ENCODE measurements at places on chromosomes 13 and 19.
A peak's percentile ranks its signal among the peaks of the same experiment; 100 is the strongest.

- no peak for DNase-seq
Measured at GRCh38 chr19:6906559-6907060, 19.2 kb downstream of the ADGRE1 start.

GRCh38 chr13:109592770-109593169 lies 193.6 kb downstream of the IRS2 start:
- no peak for DNase-seq

DNA sequence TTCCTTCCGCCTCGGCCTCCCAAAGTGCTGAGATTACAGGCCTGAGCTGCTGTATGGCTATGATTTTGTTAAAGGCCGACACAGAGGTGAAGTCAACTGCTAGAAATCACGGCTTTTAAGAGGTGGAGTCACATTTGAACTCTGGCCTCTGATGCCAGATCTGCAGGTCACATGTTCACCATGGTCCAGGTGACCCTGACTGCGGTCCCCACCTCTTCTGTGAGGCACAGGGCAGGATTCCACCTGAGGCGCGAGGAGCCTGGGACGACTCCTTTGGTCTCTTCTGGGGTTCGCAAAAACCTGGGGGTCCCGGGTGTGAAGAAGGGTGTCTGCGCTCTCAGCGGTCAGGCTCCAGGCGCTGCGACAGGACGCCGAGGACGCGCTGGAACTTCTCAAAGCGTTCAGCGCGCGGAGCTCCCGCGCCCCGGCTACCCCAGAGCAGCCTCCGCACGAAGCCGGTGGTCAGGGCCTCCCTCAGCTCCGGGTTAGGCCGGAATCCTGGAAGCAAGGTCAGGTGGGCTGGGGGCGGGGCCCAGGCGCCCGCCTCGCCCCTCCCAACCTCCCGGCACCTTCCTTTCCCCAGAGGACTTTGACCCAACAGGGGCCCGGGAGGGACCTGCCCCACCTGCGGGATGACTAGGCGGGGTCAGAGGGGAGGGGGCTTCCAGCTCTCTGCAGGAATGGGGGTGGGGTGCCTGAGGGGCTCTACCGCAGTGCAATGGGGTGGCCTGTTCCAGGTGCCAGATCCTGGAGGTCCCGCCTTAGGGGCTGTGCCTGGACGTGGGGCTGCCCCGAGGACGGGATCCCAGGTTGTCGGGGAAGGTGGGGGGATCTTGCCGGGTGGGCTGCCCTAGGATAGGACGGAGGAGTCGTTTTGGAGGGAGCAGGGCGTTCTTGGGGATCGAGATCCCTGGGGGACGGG lies 13.0 kb downstream of the TRIP10 start:
- DNase-seq = no peak

DNA sequence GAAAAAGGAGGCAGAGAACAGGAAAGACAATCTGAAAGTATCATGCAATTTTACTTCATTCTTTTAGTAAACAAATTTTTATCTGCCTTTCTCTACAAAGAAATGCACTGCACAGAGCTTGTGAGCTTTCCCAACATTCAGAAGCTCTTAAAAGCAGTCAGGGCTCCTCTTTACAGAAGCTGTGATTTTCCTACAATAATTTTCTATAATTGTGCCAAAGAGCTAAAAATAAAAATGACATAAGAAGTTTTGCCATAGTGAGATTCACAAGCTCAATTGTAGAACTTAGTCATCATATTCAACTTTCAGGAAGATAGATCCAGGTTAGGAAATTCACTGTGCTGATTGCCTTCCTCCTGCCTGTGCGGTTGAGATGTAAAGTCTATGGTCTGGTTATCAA lies 341.4 kb downstream of the PCDH9 start:
- DNase-seq = no peak

GRCh38 chr19:35740423-35741202 lies 1.6 kb downstream of the IGFLR1 start:
- peak; percentile 80 for DNase-seq

- DNase-seq = no peak
Measured at GRCh38 chr13:76472916-76473315, 413.3 kb downstream of the KCTD12 start.

DNA sequence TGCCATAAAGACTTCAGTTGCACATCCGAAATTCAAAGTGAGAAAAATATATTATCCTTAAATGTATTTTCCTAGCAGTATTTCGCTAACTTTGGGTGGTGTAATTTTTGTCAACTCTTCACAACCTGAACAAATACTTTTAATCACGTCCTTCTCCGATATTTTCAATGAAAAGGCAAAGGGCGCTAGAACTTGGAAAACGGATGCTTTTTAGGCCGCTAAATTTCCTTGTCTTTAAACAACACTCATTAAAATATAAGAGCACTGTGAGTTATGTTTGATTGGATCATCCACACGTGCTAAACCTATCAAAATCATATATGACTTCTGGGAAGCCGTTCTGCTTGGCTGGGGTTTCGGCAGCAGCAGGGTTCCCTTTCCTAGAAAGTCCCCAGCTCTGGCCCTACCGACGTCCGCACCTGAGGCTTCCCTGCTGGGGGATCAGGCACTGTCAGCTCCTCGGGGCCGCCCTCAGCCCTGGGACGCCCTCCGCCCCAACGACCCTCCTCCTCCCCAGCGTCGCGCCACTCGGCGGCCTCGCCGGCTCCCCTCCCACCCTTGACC lies 462 bp upstream of the MPHOSPH8 start:
- no peak for DNase-seq

Measured in stimulated activated CD8-positive, alpha-beta memory T cell treated with anti-CD3 and anti-CD28 coated beads, Interleukin-15, amount 100 ng/mL, for 24 hours (primary cell).